ENCODE measurements at places on chromosomes 5 and 9. TPM values are rescaled to one million over a fixed set of nuclear protein-coding genes. Genes with fewer than 3 reads are reported as not detected.

The ALDOB gene
- not detected for total RNA-seq

GRCh38 chr9:114954956-114955582 lies 24.7 kb upstream of the TNFSF8 start:
- no peaks in the 10 kb centered on the region for H3K27me3 ChIP-seq
- no peak overlapping the region for H3K27ac ChIP-seq
- peaks cover 9% of the 10 kb centered on the region for H3K4me1 ChIP-seq
- DNase-seq = peak; percentile 29
- no peaks in the 10 kb centered on the region for H3K36me3 ChIP-seq

DNA sequence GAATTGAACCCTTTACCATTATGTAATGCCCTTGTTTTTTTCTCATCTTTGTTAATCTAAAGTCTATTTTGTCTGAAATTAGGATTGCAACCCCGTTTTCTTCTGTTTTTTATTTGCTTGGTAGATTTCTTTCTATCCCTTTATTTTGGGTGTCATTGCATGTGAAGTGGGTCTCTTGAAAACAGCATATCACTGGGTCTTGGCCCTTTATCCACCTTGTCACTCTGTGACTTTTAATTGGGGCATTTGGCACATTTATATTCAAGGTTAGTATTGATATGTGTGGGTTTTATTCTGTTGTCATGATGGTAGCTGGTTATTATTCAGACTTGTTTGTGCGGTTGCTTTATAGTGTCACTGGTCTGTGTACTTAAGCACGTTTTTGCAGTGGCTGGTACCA lies 117.4 kb upstream of the MARCHF11 start:
- H3K4me1 ChIP-seq = no peaks in the 10 kb centered on the region
- H3K27ac ChIP-seq = no peak overlapping the region
- H3K36me3 ChIP-seq = no peaks in the 10 kb centered on the region
- DNase-seq = no peak

DNA sequence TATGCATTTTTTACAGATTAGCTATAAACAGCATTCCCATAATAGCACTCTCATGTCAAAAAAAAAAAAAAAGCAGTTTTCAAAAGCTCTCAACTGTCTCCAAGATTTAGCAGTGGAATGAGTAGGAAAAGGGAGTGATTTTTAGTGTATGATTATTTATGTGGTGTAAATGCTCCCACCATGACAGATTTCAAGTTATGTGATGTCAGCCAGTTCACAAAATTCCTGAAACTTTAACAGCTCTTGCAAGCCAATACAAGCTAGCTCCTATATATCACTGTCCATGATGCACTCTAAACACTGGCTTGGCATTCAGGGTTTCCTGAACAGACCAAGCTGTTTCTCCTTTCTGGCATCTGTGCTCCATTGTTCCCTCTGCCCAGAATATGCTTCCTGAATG lies 7.9 kb upstream of the ANKDD1B start:
- peaks cover 12% of the 10 kb centered on the region for H3K36me3 ChIP-seq
- H3K27me3 ChIP-seq = no peaks in the 10 kb centered on the region
- DNase-seq = no peak
- no peak overlapping the region for H3K27ac ChIP-seq

- no peaks in the 10 kb centered on the region for H3K27me3 ChIP-seq
- H3K4me3 ChIP-seq = no peak overlapping the region
- H3K36me3 ChIP-seq = no peaks in the 10 kb centered on the region
- no peak for DNase-seq
Observed at GRCh38 chr5:123452401-123452800, 29.2 kb upstream of the CEP120 start.

The HRCT1 gene
- total RNA-seq = not detected

The GNA14 gene
- total RNA-seq = not detected

DNA sequence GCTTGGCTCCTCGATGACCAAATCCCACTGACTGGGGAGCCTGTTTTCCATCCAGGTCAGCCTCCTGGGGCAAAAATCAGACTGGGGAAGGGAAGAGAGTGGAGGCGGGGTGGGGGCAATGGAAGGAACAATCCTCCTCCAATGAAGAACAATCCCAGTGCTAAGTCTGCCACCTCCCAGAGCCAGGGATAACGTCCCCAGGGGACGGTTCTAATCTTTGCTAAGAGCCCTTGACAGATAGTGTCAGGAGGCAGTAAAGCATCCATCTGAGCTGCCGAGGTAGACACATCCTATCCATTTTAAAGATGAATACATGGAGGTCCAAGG lies 298.5 kb upstream of the MSX2 start:
- no peak overlapping the region for H3K4me3 ChIP-seq
- no peak overlapping the region for H3K27ac ChIP-seq
- no peaks in the 10 kb centered on the region for H3K27me3 ChIP-seq
- DNase-seq = no peak
- H3K4me1 ChIP-seq = peaks cover 3% of the 10 kb centered on the region

GRCh38 chr5:112958093-112959088 lies 18.2 kb upstream of the DCP2 start:
- DNase-seq = no peak
- H3K4me1 ChIP-seq = no peaks in the 10 kb centered on the region
- H3K27me3 ChIP-seq = no peaks in the 10 kb centered on the region
- H3K27ac ChIP-seq = no peak overlapping the region
- H3K4me3 ChIP-seq = no peak overlapping the region
- no peaks in the 10 kb centered on the region for H3K36me3 ChIP-seq

The PCDHB16 gene
- not detected for total RNA-seq

The SPAAR gene
- total RNA-seq = not detected

DNA sequence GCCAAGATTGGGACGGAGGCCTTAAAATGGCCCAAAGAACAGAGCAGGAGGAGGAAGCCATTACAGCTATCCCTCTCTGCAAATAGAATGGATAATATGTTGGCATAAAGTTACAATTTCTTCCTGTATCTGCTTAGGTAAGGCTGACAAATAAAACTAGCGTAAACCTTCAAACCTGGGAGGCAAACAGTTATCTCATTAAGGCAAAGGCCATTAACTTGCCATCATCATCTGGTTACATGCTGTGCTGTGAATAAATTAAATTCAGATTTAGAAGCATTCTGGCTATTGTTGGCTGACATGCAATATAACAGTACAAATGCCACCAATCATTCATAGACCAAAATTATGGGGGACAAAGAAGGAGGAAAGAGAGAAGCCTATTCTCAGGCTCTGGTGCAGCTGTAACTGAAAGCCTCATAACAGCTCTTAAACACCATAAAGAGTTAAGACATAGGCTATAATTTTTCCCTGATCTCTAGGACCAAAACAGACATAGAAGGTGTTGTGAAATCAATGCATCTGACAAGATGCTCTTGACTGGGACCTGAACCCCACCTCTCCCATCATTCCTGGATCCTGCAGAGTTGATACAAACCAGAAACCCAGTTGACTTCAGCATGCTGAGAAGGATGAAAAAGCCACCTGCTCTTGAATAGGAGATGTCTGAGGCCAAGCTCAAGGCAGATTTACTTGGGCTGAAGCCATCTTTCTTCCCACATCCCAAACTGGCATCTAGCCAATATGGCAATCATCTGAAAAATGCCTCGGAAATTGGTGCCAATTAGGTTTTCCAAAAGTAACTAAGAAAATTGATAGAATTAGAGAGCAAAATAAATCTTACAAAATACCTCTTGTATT lies 62.5 kb downstream of the PLCXD3 start:
- no peaks in the 10 kb centered on the region for H3K36me3 ChIP-seq
- H3K4me1 ChIP-seq = no peaks in the 10 kb centered on the region
- H3K27me3 ChIP-seq = no peaks in the 10 kb centered on the region
- H3K4me3 ChIP-seq = no peak overlapping the region
- no peak for DNase-seq

The IFNA2 gene
- not detected for total RNA-seq

The RFESD gene
- total RNA-seq = 1.5 TPM

The PCDHA4 gene
- not detected for total RNA-seq

DNA sequence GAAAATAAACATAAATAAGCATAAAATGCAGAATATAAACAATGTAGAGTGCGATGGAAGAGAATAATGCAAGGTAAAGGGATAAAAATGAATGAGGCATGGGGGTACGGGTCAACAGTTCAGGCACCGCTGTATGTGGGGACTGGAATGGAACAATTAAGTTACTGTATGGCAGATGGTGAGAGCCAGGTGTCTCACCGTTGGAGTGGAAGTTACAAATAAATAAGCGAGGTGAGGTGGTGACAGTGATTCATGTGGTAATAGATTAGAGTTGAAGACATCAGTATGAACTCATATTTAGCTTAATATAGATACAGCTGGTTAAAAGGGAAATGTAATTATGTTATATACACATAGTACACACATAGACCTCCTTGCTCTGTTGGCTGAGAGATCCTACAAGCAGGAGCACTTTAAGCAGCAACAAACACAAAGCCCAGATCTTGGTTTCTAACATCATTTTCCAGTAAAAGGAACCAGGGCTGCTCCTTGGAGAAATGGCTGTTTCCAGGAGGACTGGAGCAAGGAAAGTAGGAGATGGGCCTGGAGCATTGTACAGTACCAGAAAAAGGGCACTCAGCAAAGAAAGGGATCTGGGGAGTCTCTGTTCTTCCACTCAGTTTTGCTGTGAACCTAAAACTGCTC lies 2.4 kb upstream of the OMD start:
- DNase-seq = no peak
- H3K36me3 ChIP-seq = no peaks in the 10 kb centered on the region
- no peak overlapping the region for H3K4me3 ChIP-seq
- H3K27me3 ChIP-seq = no peaks in the 10 kb centered on the region

DNA sequence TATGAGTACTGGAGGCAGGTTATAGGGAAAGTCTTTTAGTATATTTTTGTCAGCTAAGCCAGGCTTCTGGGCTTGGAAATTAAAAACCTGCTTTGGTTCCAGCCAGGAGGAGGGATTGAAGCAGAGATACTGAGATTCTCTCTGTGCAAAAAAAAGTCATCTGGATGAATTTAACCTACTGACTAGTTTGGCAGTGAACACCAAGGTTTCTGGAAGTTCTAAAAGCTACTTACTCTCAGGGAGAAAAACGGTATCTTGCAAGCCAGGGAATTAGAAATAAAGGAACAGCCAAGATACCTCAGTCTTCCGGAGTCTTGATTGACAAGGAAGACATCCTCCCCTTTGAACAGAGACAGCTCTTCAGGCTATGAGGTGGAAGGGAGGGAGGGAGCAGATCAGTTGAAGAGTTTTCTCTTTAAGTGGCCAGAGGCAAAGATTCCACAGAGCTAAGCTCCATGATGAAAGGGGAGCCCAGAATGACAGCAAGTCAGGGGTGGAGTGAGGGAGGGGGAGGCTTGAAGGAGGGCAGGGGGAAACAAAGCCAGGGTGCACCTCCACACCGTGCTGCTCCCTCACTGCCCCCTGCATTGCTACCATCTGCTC lies 8.3 kb upstream of the ZBTB34 start:
- H3K4me3 ChIP-seq = no peak overlapping the region
- peaks cover 20% of the 10 kb centered on the region for H3K27me3 ChIP-seq
- DNase-seq = no peak
- no peak overlapping the region for H3K27ac ChIP-seq
- no peaks in the 10 kb centered on the region for H3K36me3 ChIP-seq

The SMIM33 gene
- not detected for total RNA-seq

The EIF4E1B gene
- total RNA-seq = not detected

The CD274 gene
- total RNA-seq = 6.3 TPM

GRCh38 chr5:177599731-177600507 lies at the start of gene B4GALT7:
B4GALT7 (plus strand) TSS chr5:177600132; CDS start chr5:177600211, 79 bp downstream.
- H3K4me3 ChIP-seq = peak within 1 kb of the TSS; percentile 96
- H3K4me1 ChIP-seq = peaks cover 27% of the 10 kb centered on the region
- peaks cover 20% of the 10 kb centered on the region for H3K36me3 ChIP-seq
- no peaks in the 10 kb centered on the region for H3K27me3 ChIP-seq
- peak within 1 kb of the TSS; percentile 73 for H3K27ac ChIP-seq

GRCh38 chr9:90942555-90942954 lies 140.9 kb downstream of the SYK start:
- DNase-seq = no peak
- no peaks in the 10 kb centered on the region for H3K27me3 ChIP-seq
- no peaks in the 10 kb centered on the region for H3K36me3 ChIP-seq
- H3K4me1 ChIP-seq = no peaks in the 10 kb centered on the region
- no peak overlapping the region for H3K4me3 ChIP-seq

GRCh38 chr5:181237729-181238385 lies 5.8 kb downstream of the RACK1 start:
- no peak overlapping the region for H3K4me3 ChIP-seq
- H3K4me1 ChIP-seq = peaks cover 41% of the 10 kb centered on the region
- H3K36me3 ChIP-seq = peaks cover 99% of the 10 kb centered on the region

- H3K27ac ChIP-seq = no peak overlapping the region
- no peaks in the 10 kb centered on the region for H3K27me3 ChIP-seq
Observed at GRCh38 chr9:13684656-13685055, 405.2 kb upstream of the MPDZ start.

DNA sequence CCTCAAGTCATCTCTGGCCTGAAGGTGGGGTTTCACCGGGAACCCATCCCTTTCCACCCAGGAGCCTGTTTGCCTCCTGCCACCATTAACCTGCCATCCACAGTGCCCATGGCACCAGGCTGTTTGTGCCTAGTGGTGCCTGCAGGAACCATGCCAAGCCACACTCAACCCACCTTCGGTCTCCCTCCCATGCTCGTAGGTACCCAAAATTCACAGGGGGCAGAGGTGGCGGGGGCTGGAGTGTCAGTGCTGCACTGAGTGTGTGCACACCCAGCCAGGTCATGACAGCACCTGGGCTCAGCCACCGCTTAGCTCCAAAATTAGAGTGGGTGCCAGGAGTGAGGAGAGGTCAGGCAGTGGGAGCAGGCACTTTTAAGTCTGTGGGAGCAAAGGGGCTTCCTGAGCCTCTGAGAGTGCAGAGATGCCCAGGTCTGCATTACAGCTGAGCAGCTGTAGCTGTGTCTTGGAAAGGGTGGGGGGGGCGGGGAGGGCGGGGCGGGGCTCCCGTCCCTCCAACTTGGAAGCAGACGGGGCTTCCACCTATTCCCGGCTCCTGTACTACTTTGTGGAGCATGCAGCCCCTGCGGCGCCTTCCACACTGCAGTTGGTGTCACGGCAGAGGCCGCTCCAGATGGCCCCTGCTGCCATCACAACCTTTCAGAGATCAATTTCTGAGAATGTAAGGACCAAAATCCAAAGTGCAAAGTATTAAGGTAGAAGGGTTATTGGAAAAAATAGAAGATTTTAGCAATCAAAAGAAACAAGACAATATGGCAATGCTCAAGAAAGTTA lies 2396.8 kb upstream of the C9orf72 start:
- no peaks in the 10 kb centered on the region for H3K36me3 ChIP-seq
- no peak overlapping the region for H3K4me3 ChIP-seq
- no peak overlapping the region for H3K27ac ChIP-seq
- no peaks in the 10 kb centered on the region for H3K4me1 ChIP-seq
- no peak for DNase-seq

DNA sequence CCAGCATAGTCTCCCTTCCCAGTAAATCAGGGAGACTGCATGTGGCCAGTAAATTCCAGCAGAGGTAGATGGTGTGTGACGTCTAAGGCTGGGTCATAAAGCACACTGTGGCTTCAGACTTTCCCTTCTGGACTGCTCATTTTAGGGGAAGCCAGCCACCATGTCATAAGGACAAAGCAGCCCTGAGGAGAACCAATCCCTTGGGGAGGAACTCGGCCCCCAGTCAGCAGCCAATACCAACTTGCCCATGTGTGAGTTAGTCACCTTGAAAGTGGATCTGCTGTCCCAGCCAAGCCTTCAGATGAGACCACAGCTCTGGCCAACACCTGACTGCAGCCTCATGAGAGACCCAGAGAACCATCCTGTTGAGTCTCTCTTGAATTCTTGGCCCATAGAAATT lies 14.7 kb upstream of the NINJ1 start:
- peaks cover 10% of the 10 kb centered on the region for H3K4me1 ChIP-seq
- no peaks in the 10 kb centered on the region for H3K36me3 ChIP-seq
- no peak overlapping the region for H3K27ac ChIP-seq
- no peak for DNase-seq
- H3K27me3 ChIP-seq = no peaks in the 10 kb centered on the region
